COR-L47 (cell line): ENCODE measurements at places on chromosomes 2 and 18.

DNA sequence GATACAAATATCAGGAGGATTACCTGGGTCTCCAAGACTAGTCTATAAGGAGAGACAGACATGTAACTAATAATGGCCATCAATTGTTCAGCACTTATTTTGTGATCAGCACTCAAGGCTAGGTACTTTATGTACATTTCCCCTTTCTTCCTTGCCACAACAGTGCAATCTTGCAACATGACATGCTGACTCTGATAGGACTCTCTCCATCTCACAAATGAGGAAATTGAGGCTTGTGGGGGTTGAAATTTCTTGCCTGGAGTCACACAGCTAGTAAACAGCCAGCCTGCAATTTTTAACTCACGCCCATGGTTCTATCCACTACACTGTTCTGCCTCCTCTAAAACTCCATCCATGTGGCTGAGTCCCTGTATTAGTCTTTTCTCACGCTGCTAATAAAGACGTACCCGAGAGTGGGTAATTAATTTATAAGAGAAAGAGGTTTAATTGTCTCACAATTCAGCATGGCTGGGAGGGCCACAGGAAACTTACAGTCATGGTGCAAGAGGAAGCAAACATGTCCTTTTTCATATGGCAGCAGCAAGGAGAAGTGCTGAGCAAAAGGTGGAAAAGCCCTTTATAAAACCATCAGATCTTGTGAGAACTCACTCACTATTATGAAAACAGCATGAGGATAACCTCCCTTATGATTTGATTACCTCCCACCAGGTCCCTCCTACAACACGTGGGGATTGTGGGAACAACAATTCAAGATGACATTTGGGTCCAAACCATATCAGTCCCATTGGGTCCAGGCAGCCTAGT, 302.4 kb downstream of the PLCL1 start:
- no peak for DNase-seq

GRCh38 chr18:59605633-59606192, 91.5 kb downstream of the CCBE1 start:
- no peak for DNase-seq

DNA sequence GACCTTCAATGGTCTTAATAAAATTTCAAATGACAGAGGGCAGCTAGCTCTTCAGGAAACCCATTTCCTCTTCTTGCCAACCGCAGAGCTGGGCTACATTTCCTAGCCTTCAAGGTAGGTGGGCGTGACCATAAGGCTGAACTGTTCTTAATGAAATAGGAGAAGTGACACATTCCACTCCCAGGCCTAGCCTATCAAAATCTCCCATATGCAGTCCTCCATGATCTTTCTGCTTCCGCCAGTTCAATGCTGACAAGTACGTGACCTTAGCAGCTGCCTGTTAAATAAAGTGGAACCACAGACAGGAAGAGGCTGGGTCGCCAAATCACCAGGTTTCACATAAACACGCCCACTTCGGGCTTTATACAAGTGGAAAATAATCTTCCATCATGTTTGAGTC, 13.2 kb downstream of the SERPINE2 start:
- DNase-seq = no peak

- DNase-seq = no peak
These were observed 49.2 kb downstream of the CLASP1 start for GRCh38 chr2:121599963-121600651.

GRCh38 chr2:227095346-227095745, 68.7 kb downstream of the COL4A4 start:
- DNase-seq = no peak
